Left kidney (tissue), 8 donors: ENCODE measurements at places on chromosomes 2 and 18.

DNA sequence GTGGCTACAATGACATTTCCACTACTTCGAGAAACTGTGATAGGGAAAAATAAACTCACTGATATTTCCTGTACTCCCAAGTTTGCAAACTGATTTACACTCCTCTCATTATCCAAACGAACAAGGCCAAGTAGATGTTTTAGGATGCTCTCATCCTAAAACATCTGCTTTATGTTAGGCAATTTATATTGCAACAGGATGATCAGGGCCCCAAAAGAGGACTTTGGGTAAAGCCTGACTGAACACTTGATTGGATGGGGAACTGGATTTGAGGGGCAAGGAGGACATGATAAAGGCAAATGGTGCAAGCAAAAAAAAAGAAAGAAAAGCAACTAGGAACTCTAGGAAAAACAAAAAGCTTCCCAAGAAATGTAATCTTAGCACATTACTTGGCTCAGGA, 2.1 kb upstream of the HES6 start:
- DNase-seq: no peak

- no peak for DNase-seq
Measured at GRCh38 chr2:59590798-59591197, 962.7 kb downstream of the BCL11A start.

GRCh38 chr2:19538411-19538963, 180.1 kb upstream of the OSR1 start:
- no peak for DNase-seq

GRCh38 chr18:62183578-62184195, 3.2 kb downstream of the PIGN start:
- peak; percentile 53 for DNase-seq

DNA sequence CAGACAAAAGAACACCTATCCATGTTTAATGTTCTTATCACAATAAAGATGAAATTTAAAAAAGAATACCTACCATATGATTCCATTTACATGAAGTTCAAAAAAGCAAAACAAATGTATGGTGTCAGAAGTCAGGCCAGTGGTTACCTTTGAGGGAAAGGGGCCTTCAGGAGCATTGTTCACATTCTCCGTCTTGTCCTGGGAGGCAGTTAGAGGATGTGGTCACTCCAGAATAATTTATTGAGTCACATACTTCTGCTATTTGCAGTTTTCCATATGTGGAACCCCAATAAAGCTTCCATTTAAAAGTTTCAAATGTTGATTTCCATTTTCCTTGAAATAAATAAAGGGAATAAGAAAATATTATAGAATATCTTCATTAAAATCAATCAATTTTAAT, 41.6 kb upstream of the POU3F3 start:
- DNase-seq: no peak
